ENCODE measurements at places on chromosomes 16 and 17.
A peak's percentile ranks its signal among the peaks of the same experiment; 100 is the strongest.

DNA sequence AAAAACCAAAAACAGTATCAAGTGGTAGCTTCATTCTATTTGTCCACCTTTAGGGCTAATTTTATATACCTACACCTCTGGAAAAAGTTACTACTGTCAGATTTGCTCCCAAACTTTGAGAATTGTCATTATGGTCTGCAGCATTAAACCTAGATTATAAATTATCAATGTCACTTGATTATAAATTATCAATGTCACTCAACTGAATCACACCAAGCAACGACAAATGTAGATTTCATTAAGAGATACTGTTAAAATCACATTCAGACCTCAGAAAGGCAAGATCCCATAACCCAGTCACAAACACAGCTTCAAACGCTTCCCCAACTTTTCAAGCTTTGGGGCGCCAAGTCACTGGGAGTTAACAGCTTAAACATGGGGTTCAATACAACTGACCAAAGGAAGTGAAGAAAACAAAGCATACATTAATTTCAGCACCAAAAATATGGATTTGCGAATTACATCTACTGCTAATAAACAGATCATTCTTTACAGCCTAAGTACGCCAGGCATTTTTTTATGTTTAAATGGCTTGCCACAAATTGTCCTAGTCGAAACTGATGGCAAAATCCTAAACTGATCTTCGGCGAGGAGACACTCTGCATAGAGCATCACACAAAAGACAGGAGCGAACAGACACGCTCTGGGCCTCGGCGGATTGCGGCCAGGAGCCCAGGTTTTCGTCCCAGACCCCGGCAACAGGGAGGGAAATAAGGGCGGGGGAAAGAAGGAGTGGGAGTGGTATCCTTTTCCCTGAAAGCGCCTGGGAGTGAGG is 981 bp downstream of the GLG1 start:
- no peak for DNase-seq

GRCh38 chr16:81415751-81416150 is 28.9 kb upstream of the CMIP start:
- no peak for DNase-seq

DNA sequence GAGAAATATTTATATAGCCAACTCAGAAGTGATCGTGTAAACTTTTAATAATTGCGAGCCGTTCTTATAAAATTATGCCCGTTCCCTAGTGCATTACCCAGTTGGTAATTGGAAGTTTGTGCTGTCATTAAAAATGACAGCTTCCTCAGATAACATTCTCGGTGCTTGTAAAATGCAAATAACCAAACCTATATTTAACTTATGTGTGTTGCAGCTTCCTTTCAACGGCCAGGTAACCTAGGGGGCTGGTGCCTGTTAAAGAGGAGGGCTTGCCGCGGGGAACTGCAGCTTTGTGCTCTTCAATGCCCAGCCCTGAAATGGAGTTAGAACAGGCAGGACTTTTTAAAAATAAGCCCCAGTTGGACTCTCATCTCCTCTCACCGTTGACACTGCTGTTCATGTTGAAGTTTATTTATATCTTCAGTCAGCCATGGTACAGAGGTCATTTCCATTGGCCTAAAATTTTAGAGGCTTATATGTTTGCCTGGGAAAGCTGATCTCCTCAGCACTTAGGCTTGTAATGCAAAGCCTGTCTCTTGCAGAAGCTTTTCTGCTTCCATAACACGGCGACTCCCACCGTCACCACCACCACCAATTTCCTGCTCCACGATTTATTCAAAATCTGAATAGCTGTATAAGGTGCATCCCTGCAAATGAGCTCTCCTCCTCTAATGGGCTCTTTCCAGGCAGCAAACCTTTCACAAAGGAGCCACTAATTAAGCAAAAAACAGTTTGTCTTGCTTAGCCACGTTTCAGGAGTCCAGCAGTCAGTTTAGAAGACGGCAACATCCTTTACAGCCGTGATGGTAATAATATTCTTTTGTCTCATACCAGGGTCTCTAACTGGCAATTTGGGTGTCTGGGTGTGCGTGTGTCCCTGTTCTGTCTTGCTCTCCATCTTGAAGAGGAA is 74.7 kb downstream of the RPA1 start:
- peak; percentile 22 for DNase-seq

DNA sequence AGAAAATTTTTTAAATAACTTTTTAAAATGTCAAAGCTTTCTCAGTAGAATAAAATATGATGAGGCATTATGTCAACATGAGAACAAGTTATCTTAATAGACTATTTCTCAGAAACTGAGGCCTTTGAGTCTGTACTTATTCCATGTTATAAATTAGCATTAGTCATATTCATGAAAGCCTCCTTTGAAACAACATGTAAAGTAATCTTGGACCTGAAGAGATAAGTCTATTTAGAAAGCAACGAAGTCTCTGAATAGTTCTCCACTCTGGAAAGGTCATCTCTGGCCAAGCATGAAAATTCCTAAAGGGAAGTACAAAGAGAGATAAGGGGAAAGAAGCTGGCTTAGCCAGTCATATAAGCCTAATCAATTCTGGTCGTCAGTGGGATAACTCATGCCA is 150.8 kb downstream of the CYB561 start:
- no peak for DNase-seq

DNA sequence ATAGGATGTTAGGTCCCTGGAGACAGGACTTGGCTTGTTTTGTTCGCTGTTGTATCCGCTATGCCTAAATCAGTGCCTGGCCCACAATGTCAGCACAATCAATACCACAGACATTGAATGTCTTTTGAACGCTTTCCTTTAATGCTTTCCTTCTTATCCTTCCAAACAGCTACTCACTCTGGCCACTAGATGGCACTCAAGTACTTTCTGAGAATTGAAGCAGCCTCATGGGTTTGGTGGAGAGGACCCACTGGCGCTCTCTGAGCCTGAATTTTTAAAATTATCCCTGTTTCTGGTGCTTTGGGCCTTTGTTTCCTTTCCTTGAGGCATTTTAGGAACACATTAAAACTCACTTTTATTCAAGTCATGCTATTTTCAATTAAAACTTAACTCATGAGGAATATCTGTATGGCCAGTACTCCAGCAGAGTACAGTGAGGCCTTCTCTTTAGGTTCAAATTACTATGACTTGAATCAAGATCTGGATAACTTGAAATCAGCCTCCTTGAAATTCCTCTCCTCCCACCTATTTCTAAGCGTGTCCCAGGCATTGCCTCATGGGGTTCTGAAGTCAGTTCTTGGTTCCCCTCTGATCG is 3.2 kb upstream of the NLRP1 start:
- DNase-seq: peak; percentile 58

GRCh38 chr17:2482218-2482617 is 29.5 kb downstream of the METTL16 start:
- no peak for DNase-seq

DNA sequence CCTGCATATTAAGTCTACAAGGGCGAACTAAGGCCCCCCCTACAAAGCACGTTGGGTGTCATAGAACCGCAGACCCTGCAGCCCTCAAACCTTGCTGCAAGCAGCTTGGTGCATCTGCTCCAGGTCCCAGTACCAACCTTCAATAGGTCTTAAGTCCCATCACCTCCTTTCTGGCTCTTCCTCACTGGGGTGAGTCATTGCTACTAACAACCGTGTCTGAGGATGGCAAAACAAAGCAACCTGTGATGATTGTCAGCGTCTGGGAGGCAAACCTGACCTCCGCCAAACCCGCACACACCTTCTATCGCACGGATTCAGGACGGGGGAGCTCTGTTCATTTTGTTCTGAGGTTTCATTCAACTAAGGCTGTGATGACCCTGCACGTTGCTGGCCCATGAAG is 138.9 kb downstream of the SLC39A11 start:
- no peak for DNase-seq

GRCh38 chr16:14249291-14250032 is 178.3 kb downstream of the MRTFB start:
- peak; percentile 12 for DNase-seq

DNA sequence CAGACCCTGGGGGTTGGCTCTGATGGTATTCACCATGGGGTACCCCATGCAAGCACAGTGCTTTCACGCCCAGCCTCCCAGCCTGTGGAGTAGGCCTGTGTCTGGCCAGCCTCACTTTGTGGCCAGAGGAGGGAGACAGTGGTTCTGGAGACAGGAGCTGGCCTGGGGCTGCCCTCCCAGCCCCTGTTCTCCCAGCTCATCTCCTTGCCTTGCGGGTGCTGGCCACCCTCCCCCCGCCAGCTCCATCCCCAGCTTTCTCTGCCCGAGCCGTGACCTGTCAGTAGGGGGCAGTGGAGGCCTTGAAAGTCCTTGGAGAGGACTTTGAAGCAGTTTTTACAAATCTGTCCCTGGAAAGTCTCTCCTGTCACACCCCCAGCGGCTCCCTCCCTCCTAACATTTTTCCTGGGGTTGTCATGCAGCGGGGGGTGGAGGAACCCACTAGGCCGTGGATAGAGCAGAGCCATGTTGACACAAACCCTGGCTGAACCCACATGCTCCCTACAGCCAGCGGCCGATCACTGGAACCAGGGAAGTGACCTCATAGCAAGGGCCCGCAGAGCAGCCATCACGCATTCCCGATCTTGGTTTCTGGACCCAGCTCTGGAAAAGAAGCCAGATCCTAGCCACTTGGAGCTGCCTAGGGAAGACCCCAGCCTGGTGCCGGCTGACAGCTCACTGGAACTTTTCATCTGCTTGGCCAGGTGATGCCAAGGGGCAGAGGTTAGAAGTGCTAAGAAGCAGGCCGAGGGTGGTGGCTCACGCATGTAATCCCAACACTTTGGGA is 289.4 kb downstream of the SEC14L1 start:
- DNase-seq: peak; percentile 47

DNA sequence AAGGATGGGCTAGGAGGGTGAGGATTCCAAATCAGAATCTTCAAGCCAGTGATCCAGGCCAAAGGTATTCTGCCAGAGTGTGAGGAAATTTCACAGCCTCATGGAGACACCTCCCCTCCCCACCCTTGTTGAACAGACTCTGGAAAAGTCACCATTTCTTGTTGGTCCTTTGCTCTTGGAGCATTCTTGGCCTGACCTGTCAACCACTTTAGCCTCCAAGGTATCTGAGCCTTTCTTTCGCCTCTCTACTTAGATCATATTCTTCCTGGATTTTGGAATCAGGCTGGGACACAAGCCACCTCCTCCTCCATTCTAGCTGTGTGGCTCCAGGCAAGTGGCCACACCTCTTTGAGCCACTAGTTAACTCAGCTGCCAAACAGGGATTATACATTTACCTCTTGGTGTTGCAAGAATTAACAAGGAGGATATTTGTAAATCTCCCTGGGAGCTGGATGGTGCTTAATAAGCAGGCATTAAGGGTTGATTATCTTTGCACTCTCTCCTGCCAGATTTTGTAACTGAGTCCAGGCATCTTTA is 193.5 kb downstream of the WWOX start:
- no peak for DNase-seq

DNA sequence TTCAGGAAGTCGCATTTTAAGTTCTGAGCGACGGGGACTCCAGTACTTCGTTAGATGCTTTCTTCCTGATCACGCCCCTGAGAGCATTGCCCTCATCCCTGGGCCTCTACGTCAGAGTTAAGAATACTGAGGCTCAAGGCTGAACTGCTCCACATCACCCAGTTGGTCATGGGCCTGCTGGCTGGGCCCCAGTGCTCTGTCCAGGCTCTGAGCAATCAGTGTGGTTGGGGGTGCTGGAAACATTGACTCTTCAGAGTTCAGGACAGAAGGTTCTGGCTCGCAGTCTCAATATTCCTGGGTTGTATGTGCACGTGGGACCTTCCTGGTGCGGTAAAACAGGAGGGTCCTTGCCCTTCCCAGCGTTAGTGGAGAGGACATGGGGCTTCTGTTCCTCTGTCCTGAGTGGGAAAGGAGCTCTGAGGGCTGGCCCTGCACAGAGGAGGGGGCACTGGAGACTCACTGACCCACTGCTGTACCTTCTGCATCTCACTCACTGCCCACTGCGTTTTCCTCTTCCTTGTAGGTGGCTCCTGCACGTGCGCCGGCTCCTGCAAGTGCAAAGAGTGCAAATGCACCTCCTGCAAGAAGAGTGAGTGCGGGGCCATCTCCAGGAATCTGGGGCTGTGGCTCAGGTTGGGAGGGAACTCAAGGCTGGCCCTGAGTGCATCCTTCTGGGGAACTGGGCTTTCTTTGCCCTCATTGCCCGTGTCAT is 518 bp downstream of the MT1E start:
- no peak for DNase-seq

- no peak for DNase-seq
These were observed 31.4 kb downstream of the LIG3 start for GRCh38 chr17:35011671-35012216.

DNA sequence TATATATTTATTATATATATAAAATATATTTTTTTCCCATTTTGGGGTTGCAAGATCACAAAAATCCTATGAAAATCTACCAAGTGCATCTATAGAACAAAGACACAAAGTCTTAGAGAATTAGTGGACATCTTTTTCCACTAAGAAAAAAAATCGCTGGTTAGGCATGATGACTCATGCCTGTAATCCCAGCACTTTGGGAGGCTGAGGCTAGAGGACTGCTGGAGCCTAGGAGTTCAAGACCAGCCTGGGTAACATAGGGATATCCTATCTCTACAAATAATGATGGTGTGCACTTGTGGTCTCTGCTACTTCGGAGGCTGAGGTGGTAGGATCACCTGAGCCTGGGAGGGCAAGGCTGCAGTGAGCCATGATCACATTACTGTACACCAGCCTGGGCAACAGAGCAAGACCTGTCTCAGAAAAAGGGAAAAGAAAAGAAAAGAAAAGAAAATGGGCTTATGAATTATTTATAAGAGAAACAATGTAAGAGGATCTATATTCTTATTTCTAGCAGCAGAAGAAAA is 185.1 kb upstream of the PSMD7 start:
- DNase-seq: no peak

- DNase-seq: no peak
These were observed 235.5 kb downstream of the SHISA9 start for GRCh38 chr16:13136901-13137300.

- no peak for DNase-seq
These were observed 20.2 kb downstream of the MBTPS1 start for GRCh38 chr16:84096447-84097005.

DNA sequence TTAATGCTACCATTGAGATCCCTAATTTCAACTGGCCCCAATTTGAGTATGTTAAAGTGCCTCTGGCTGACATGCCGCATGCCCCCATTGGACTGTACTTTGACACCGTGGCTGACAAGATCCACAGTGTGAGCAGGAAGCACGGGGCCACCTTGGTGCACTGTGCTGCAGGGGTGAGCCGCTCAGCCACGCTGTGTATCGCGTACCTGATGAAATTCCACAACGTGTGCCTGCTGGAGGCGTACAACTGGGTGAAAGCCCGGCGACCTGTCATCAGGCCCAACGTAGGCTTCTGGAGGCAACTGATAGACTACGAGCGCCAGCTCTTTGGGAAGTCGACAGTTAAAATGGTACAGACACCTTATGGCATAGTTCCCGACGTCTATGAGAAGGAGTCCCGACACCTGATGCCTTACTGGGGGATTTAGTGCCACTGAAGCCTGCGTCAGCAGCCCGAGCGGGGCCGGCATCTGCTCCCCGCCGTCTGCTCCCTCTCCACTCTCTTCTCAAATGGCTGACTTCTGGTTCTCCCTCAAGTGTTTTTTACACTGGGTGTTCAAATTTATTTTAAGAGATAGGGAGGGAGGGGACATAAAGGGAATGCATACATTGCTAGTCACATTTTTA is 22.9 kb downstream of the DUSP14 start:
- no peak for DNase-seq

All from NCI-H2081 (cell line).